ENCODE measurements at places on chromosomes 1 and 21.

DNA sequence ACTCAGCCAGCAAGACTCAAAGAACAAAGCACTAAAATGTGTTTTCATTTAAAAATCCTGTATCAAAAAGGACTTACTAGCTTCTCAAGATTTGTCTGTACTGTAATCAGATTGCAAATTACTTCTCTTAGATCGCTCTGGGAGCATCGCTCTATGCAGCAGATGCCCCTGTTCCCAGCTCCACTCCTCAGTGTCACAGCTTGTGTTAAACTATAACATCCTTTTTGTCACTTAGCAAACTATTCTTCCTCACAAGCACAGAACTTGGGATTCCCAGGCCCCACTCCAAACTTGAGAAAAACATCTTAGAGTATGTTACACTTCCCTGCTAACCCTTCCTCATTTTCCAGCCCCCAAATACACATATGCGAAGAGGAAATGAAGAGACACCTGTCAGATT, 85.1 kb upstream of the CHRM3 start:
- H3K36me3 ChIP-seq = no peaks in the 10 kb centered on the region
- no peaks in the 10 kb centered on the region for H3K27me3 ChIP-seq
- DNase-seq = no peak
- no peaks in the 10 kb centered on the region for H3K4me1 ChIP-seq

DNA sequence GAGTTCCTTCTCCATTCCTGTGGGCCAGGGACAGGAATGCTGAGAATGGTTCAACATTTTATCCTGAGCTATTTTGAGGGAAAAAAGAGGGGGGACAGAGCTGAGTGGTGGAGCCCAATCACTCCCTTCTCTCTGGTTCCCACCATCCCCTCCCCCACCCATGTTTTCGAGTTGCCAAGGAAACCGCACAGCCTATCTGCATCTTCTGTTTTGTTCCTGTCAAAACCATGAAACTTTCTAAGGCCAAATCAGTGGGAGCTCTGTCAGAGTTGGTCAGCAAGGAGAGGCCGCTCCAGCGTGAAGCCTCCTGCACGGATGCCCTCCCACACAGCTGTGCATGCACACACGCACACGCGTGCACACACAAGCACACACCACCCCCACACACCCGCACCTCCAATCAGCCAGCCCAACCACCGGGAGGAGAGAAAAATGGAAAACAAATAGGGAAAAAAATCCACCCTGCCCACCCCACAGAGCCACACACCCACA, 54.5 kb upstream of the ATP2B4 start:
- H3K4me1 ChIP-seq = no peaks in the 10 kb centered on the region
- no peaks in the 10 kb centered on the region for H3K36me3 ChIP-seq
- DNase-seq = no peak
- no peak overlapping the region for H3K4me3 ChIP-seq
- no peak overlapping the region for H3K27ac ChIP-seq

- H3K36me3 ChIP-seq = no peaks in the 10 kb centered on the region
- H3K27ac ChIP-seq = no peak overlapping the region
- H3K4me3 ChIP-seq = no peak overlapping the region
- no peak for DNase-seq
- no peaks in the 10 kb centered on the region for H3K27me3 ChIP-seq
Observed at GRCh38 chr1:119086830-119087229, 53.6 kb downstream of the WARS2 start.

- H3K4me1 ChIP-seq = no peaks in the 10 kb centered on the region
- DNase-seq = no peak
- no peaks in the 10 kb centered on the region for H3K27me3 ChIP-seq
- H3K4me3 ChIP-seq = no peak overlapping the region
Observed at GRCh38 chr1:21232044-21232443, 55.3 kb upstream of the EIF4G3 start.

DNA sequence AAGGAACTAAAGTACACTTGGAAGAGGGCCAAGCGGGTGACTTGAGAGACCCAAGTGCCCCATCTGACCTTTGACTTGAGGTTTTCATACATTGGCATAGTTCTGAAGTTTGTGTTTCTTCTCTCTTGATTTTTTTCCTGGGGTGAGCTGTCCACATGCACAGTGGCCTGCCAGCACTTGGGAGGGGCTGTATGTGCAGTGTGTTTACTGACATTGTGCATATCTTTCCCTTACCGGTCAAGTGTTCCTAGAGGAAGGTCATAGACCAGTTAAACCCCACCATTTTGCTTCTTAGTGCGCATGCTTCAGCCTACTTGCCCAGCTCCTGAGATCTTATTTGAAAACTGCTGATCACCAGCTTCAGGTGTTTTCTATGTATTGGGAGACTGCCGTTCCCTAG, 435.2 kb upstream of the KAZN start:
- no peaks in the 10 kb centered on the region for H3K27me3 ChIP-seq
- H3K27ac ChIP-seq = no peak overlapping the region
- no peak for DNase-seq

DNA sequence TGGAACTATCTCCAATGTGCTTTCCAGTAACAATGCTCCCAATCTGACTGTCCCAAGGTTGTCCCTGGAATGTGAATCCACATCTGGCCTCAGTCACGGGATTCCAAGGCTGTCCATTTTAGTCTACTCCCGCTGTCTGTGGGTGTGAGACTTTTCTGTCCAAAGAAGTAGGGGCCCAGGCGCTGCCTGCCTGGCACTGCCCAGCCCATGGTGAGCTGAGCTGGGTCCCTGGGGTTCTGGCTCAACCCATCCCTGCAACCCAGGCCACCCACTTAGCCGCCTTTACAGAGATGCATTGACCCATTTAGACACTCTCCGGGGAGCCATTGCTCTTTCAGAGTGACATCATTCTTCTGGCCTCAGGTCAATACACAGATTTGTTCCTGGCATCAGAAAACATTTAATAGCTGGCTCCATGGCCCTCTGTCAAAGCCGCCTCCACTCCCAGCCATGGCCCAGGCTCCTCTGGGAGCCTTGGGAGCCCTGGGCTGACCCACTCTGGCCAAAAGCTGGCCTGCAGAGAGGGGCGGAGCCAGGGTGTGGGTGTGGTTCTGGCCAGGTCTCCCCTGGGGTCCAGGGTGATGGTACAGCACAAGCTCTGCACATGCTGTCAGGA, 47.2 kb upstream of the PAX7 start:
- no peaks in the 10 kb centered on the region for H3K27me3 ChIP-seq
- H3K4me3 ChIP-seq = no peak overlapping the region
- peaks cover 10% of the 10 kb centered on the region for H3K4me1 ChIP-seq
- no peak for DNase-seq

DNA sequence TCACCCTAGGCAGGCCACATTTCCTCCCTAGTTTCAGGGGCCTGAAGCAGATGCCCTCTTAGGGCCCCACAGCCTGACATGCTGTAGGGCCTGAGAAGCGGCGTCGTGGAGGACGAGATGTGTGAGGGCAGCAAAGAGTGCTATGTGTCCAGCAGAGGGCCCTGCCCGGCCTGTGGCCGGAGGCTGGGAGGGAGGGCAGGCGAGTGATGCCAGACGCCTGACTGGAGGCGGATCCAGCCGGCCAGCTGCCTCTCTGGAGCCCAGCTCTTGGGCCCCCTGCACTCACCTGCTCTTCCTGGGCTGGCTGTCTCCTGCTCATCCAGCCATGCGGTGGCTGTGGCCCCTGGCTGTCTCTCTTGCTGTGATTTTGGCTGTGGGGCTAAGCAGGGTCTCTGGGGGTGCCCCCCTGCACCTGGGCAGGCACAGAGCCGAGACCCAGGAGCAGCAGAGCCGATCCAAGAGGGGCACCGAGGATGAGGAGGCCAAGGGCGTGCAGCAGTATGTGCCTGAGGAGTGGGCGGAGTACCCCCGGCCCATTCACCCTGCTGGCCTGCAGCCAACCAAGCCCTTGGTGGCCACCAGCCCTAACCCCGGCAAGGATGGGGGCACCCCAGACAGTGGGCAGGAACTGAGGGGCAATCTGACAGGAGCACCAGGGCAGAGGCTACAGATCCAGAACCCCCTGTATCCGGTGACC, at the start of gene GPR37L1:
TSS of gene GPR37L1 (plus strand) at position 279 of the 697 bp plus-strand sequence. CDS start at position 326, 47 bp downstream.
- H3K27me3 ChIP-seq = no peaks in the 10 kb centered on the region
- H3K4me1 ChIP-seq = no peaks in the 10 kb centered on the region
- H3K4me3 ChIP-seq = no peak within 1 kb of the TSS
- no peak for DNase-seq
- H3K36me3 ChIP-seq = no peaks in the 10 kb centered on the region

DNA sequence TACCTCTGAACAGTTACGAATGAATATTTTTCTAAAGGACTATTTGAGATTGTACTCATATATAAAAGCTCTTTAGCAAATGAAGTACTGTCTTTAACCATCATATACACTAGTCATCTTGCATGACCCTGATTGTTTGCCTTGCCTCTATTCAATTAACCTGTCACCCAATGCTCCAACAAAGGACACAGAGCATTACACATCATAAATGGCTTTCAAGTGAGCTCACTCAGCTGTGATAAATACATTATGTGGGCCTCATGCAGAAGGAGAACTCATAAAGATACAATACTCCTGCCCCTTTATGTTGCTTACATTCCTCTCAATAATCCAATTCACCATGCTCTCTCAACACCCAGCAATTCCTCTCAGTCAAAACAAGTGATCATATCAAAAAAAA, 993.0 kb upstream of the PRMT6 start:
- no peaks in the 10 kb centered on the region for H3K4me1 ChIP-seq
- no peak overlapping the region for H3K4me3 ChIP-seq
- no peaks in the 10 kb centered on the region for H3K36me3 ChIP-seq

- no peaks in the 10 kb centered on the region for H3K36me3 ChIP-seq
- H3K27me3 ChIP-seq = no peaks in the 10 kb centered on the region
- H3K4me1 ChIP-seq = peaks cover 21% of the 10 kb centered on the region
Observed at GRCh38 chr1:38872401-38873026, 634 bp downstream of the MYCBP start.

DNA sequence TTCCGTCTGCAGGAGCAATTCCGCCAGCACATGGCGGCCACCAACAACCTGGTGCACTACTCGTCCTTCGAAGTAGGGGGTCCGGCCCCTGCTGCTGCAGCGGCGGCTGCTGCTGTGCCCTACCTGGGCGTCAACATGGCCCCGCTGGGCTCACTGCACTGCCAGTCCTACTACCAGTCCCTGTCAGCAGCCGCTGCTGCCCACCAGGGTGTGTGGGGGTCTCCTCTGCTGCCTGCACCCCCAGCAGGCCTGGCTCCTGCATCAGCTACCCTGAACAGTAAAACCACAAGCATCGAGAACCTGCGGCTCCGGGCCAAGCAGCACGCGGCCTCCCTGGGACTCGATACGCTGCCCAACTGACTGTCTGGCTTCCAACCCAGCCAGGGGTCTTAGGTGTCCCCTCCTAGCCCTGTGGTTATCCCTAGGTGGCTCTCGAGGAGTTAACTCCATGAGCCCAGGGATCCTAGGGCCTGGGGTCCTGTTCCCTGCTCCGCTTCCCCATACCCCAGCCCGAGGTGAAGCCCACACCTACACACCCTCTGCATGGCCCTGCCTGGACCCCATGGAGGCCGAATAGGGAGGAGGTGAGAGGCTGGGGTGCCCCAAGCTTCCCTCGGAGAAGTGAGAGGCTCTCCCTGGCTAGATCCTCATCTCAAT, 22.6 kb downstream of the DMBX1 start:
- DNase-seq = no peak
- no peak overlapping the region for H3K27ac ChIP-seq
- no peak overlapping the region for H3K4me3 ChIP-seq
- no peaks in the 10 kb centered on the region for H3K27me3 ChIP-seq
- H3K36me3 ChIP-seq = no peaks in the 10 kb centered on the region

GRCh38 chr1:178578541-178578940, 65.6 kb downstream of the TEX35 start:
- H3K27me3 ChIP-seq = no peaks in the 10 kb centered on the region
- no peaks in the 10 kb centered on the region for H3K4me1 ChIP-seq
- no peak overlapping the region for H3K27ac ChIP-seq
- H3K36me3 ChIP-seq = no peaks in the 10 kb centered on the region
- no peak for DNase-seq

DNA sequence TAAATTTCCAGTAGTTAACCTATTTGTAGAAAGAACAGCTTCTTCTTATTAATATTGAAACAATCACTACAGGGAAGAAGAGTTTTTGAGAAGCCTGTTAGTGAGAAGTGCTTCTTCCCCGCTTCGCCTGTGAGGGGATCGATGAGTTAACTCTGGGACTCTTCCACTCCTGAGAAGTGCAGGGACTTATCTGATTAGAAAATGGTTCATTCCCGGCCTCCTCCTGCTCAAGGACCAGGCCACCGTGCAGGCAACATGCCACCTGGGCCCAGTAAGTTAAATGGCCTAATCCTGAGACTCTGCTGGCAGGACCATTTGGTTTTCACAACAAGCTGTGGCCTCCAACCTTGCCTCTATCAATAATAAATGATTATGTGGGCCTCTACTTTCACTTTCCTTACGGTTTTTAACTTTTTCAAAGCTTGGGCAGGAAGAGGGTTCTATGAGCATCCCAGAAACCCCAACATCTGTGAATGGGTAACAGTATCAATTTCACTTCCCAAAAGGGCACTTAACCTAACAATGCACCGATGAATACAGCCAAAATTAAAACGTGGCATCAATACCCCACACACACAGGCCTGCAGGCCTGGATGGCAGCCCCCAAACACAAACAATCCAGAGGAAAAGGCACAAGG, 33.1 kb downstream of the SIPA1L2 start:
- no peaks in the 10 kb centered on the region for H3K36me3 ChIP-seq
- H3K4me3 ChIP-seq = no peak overlapping the region
- no peak overlapping the region for H3K27ac ChIP-seq
- no peak for DNase-seq

DNA sequence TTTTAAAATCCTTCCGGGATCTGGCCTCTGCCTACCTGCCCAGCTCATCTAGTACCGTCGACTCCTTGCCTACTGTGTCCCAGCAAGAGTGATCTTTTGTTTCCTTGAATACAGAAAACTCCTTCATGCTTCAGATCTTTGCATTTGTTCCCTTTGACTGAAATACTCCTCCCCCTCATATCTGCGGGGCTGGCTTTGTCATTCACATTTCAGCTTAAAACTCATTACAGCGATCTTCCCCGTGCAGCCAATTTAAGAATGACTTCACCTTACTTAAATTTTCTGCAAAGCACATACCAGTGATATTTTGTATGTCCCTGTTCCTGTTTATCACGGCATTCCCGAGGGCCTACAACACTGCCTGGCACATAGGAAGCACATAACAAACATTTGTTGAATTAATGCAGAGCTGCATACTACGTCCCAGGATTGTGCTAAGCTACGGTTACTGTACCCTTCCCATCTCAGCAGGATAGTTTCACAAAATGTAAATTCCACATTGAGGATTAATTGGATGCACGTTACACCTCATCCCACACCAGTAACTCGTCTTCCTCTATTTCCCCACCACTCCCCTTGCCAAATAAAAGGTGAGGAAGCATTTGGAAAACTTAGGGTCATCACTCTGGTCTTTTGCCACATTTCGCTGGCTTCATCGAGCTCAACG, 837 bp upstream of the DESI2 start:
- H3K4me3 ChIP-seq = peak overlapping the region; percentile 83
- peak overlapping the region; percentile 92 for H3K27ac ChIP-seq
- DNase-seq = no peak
- H3K4me1 ChIP-seq = peaks cover 35% of the 10 kb centered on the region
- no peaks in the 10 kb centered on the region for H3K36me3 ChIP-seq
- H3K27me3 ChIP-seq = no peaks in the 10 kb centered on the region

GRCh38 chr1:161171696-161172095, 5.5 kb downstream of the PPOX start:
- peaks cover 44% of the 10 kb centered on the region for H3K36me3 ChIP-seq
- no peak overlapping the region for H3K27ac ChIP-seq
- DNase-seq = no peak
- no peak overlapping the region for H3K4me3 ChIP-seq
- H3K4me1 ChIP-seq = peaks cover 40% of the 10 kb centered on the region

Data from vagina (tissue), 2 donors.